Tibial nerve (tissue), 4 donors: ENCODE measurements at places on chromosomes 4 and X. TPM values are rescaled to one million over a fixed set of nuclear protein-coding genes. Genes with fewer than 3 reads are reported as not detected.

DNA sequence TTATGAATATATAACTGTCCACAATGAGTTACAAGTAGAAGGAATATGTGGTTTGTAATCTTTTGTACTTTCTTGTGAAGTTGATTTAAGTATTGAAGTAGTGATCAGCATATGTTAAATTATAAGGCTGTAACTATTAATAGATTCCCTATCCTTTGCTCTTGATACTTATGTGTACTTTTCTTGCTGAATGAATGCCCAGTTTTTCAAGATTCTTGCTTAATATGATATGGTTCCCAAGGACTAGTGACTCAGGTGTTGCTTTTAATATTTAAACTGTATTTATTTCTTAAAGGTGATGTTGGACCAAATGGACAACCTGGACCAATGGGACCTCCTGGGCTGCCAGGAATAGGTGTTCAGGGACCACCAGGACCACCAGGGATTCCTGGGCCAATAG lies 121.7 kb downstream of the IRS4 start:
- H3K4me3 ChIP-seq, result no peak overlapping the region
- no peak overlapping the region for H3K27ac ChIP-seq
- no peak for DNase-seq
- no peaks in the 10 kb centered on the region for H3K27me3 ChIP-seq
- no peaks in the 10 kb centered on the region for H3K4me1 ChIP-seq
- H3K36me3 ChIP-seq, result no peaks in the 10 kb centered on the region

CXXC4 gene
- 3.6 TPM for total RNA-seq

- H3K36me3 ChIP-seq, result no peaks in the 10 kb centered on the region
- no peak for DNase-seq
- H3K27me3 ChIP-seq, result no peaks in the 10 kb centered on the region
- H3K4me3 ChIP-seq, result no peak overlapping the region
- no peak overlapping the region for H3K27ac ChIP-seq
Observed at GRCh38 chrX:49995795-49996455, 73.5 kb downstream of the CLCN5 start.

PDCL2 gene
- not detected for total RNA-seq

GRCh38 chrX:47585273-47585672 lies 3.0 kb downstream of the TIMP1 start:
- H3K27ac ChIP-seq, result no peak overlapping the region
- no peaks in the 10 kb centered on the region for H3K36me3 ChIP-seq
- no peak overlapping the region for H3K4me3 ChIP-seq
- no peak for DNase-seq
- peaks cover 33% of the 10 kb centered on the region for H3K4me1 ChIP-seq

DNA sequence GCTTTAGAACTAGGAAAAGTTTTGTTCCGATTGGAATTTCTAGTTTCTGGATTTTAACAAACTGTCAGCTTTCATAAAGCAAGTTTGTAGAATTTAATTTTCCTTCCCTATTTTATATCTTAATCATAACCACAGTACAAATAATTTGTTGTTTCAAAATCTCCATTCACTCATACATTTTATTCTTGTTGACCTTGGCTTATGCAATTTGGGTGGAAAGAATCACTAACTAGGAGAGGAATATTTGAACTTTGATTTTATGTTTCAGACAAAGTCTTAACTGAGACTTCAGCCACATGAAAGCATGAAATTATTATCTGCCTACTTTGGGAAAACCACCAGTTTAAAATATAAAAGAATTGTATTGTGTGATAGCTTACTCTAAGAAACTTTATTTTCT lies 427.9 kb downstream of the SPRY1 start:
- no peak overlapping the region for H3K27ac ChIP-seq
- no peak overlapping the region for H3K4me3 ChIP-seq
- H3K4me1 ChIP-seq, result peaks cover 25% of the 10 kb centered on the region
- H3K27me3 ChIP-seq, result no peaks in the 10 kb centered on the region

LRRC66 gene
- 2.4 TPM for total RNA-seq

- H3K27me3 ChIP-seq, result no peaks in the 10 kb centered on the region
- H3K4me3 ChIP-seq, result no peak within 1 kb of the TSS
- no peak within 1 kb of the TSS for H3K27ac ChIP-seq
- no peaks in the 10 kb centered on the region for H3K36me3 ChIP-seq
- no peak for DNase-seq
Observed at GRCh38 chr4:15427701-15428100, at the start of gene C1QTNF7. C1QTNF7 (plus strand) TSS chr4:15428033; CDS start chr4:15435744, 7,711 bp downstream.

ASB9 gene
- 0.87 TPM for total RNA-seq

DNA sequence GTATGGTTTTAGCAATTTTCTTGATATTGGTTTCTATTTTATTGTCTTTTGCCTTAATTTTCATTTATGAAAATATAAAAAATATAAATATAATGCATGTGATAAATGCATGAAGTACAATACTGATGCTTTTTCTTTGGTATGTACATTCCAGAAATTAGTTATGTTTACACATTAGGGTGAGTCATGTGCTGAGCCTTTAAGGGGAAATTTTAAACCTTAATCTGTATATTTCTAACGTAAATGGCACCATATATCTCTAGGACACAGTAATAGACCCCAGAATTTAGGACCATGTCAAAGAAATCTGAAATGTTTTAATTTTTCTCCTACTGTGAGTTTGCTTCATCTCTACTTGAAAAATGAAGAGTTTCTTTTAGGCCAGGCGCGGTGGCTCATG lies 117.8 kb upstream of the SPRY1 start:
- H3K4me1 ChIP-seq, result no peaks in the 10 kb centered on the region
- no peaks in the 10 kb centered on the region for H3K36me3 ChIP-seq
- no peak for DNase-seq
- H3K27ac ChIP-seq, result no peak overlapping the region

GJB1 gene
- 5.1 TPM for total RNA-seq

ADH4 gene
- total RNA-seq, result 0.59 TPM

DNA sequence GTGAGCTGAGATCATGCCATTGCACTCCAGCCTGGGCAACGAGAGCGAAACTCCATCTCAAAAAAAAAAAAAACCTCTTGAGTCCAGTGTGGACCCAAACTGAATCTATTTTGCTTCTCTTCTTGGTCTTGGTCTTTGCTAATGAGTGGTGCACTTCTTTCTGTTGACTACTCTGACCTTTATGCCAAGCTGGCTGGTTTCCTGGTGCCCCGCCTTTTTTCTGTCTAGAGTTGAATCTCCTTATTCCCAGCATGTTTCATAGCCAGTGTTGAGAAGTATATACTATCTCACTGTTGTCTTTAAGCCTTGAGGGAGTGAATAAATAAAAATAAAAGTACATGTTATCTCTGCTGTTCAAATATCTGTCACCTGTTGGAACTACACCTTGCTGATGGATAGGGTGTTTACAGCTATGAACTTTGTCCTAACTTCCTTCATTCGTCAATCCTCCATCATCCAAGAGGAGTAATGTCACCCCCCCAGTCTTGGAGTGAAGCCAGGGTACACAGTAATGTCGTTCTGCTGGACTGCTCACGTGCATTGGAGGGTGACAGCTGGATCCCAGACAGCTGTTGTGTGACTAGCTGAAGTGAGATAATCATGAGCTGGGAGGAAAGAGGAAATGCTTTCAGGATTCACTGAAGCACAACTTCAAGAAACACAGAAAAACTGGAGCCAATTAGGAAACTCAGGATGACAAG lies 99.3 kb upstream of the PRKG2 start:
- DNase-seq, result no peak
- no peaks in the 10 kb centered on the region for H3K27me3 ChIP-seq
- H3K27ac ChIP-seq, result no peak overlapping the region
- H3K4me1 ChIP-seq, result no peaks in the 10 kb centered on the region
- H3K4me3 ChIP-seq, result no peak overlapping the region

PCSK1N gene
- total RNA-seq, result 6.9 TPM

DNA sequence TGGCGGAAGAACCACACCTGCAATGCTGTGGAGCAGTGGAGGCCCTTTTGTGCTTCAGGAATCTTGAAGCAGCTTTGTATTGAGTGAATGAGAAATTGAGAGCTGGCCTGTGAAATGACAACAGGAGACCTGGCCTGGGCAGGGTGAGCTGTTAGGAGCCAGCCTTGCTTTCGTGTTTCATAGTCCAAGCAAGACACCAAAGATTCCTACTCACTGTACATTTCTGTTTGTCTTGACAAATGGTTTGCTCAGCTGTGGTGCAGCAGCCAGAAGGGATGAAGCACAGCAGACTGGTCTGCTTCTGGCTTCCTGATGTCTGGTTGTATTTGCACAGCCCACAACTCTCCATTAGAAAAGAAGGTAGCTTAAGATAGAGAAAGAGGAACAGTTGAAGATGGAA lies 96.5 kb downstream of the GATB start:
- H3K4me1 ChIP-seq, result no peaks in the 10 kb centered on the region
- H3K27ac ChIP-seq, result no peak overlapping the region
- H3K27me3 ChIP-seq, result no peaks in the 10 kb centered on the region
- no peaks in the 10 kb centered on the region for H3K36me3 ChIP-seq

SSX3 gene
- not detected for total RNA-seq

EXOC1L gene
- not detected for total RNA-seq

- no peak for DNase-seq
- H3K4me3 ChIP-seq, result no peak overlapping the region
Observed at GRCh38 chr4:186685767-186686183, 37.9 kb downstream of the FAT1 start.

GRCh38 chr4:57614257-57614932 lies 504.2 kb upstream of the IGFBP7 start:
- no peaks in the 10 kb centered on the region for H3K27me3 ChIP-seq
- no peaks in the 10 kb centered on the region for H3K36me3 ChIP-seq
- DNase-seq, result no peak
- H3K4me3 ChIP-seq, result no peak overlapping the region

DSPP gene
- not detected for total RNA-seq

CXCL1 gene
- 2.7 TPM for total RNA-seq

GRCh38 chr4:1462009-1462767 lies 55.9 kb upstream of the NKX1-1 start:
- no peak overlapping the region for H3K4me3 ChIP-seq
- peaks cover 61% of the 10 kb centered on the region for H3K27me3 ChIP-seq
- no peaks in the 10 kb centered on the region for H3K36me3 ChIP-seq
- DNase-seq, result no peak
- H3K4me1 ChIP-seq, result no peaks in the 10 kb centered on the region

DNA sequence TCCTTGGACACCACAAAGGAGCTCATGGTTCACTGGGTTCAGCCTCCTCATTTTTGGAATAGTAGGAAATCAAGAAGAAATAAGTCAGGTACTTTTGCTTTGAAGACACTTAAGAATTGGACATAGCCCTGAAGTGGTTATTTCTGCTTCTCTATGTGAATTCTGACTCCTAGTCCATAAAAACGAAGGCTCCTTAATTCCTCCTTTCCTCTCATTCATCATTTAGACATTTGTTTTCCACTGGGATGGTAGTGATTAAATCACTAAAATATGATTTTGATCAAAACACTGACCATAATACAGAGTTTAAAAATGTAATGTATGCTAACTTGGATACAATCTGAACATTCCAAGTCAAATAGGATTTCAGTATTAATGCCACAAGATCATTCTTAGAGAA lies 34.7 kb upstream of the CYP2U1 start:
- H3K27ac ChIP-seq, result no peak overlapping the region
- no peaks in the 10 kb centered on the region for H3K36me3 ChIP-seq
- H3K4me3 ChIP-seq, result no peak overlapping the region
- peaks cover 7% of the 10 kb centered on the region for H3K4me1 ChIP-seq
- H3K27me3 ChIP-seq, result no peaks in the 10 kb centered on the region
- no peak for DNase-seq

DNA sequence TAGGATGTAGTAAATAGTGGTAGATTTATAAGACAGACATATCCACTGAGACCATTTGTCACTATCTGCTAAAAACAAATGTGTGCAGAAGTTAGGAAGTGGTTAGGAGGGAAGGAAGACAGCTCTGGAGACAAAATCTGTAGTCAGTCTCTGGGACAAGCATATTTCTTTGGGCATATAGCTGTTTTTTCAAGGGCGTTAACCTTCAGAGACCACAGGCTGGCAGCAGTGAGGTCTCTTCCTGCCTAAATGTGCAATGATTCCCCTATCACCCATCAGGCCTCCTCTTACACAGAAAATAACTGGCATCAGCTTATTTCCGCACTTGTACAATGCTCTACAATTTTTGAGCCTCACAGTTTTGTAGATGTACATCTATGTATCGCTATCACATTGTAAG lies 6.5 kb downstream of the TMEM150C start:
- no peak overlapping the region for H3K27ac ChIP-seq
- DNase-seq, result no peak
- no peak overlapping the region for H3K4me3 ChIP-seq
- H3K27me3 ChIP-seq, result no peaks in the 10 kb centered on the region
- H3K36me3 ChIP-seq, result no peaks in the 10 kb centered on the region

DNA sequence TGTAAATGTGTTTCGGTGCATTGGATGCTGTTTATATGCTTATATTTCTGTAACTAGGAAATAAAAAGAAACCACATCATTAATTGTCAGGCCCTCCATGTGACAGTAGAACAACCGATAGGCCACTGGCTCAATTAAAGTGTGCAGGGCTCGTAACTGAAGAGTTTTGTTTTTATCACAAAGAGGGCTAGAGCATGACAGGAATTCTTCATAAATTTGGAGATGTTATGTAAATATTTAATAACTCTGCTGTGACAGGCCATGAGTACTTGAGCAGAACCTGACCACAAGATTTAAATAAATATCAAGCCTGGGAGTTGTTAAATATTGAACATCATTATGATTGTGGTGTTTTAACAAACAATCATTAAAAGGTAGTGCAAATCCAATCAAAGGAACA lies 55.9 kb downstream of the MID1 start:
- H3K4me3 ChIP-seq, result no peak overlapping the region
- no peaks in the 10 kb centered on the region for H3K36me3 ChIP-seq
- no peak overlapping the region for H3K27ac ChIP-seq
- H3K27me3 ChIP-seq, result no peaks in the 10 kb centered on the region

CYSLTR1 gene
- total RNA-seq, result 5.3 TPM

GRCh38 chrX:12469296-12469695 lies 321.9 kb upstream of the PRPS2 start:
- no peak overlapping the region for H3K4me3 ChIP-seq
- H3K27ac ChIP-seq, result no peak overlapping the region
- no peaks in the 10 kb centered on the region for H3K27me3 ChIP-seq
- no peaks in the 10 kb centered on the region for H3K36me3 ChIP-seq
- DNase-seq, result no peak

DNA sequence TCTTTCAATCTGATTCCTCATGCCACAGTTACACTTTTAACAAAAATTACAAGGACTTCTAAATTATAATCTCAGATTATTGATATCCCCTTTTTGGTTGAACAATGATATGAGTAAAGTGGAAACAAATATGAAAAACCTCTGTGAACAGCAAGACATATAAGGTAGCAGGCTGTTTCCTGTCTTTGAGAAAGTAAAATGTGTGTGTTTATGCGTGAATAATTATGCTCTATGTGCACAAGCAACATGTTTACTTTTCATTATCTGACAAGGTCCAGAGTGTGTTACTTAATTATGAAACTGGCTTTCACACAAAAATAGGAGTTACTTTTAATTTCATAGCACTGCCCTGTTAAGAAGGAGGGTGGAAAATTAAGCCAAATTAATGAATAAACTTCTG lies 43.1 kb downstream of the DDIT4L start:
- no peaks in the 10 kb centered on the region for H3K4me1 ChIP-seq
- DNase-seq, result no peak
- no peaks in the 10 kb centered on the region for H3K36me3 ChIP-seq
- H3K27me3 ChIP-seq, result no peaks in the 10 kb centered on the region
- H3K27ac ChIP-seq, result no peak overlapping the region
- no peak overlapping the region for H3K4me3 ChIP-seq

GRCh38 chrX:31331015-31331414 lies 259.2 kb upstream of the FTHL17 start:
- H3K27ac ChIP-seq, result no peak overlapping the region
- no peaks in the 10 kb centered on the region for H3K36me3 ChIP-seq
- no peak for DNase-seq
- H3K4me3 ChIP-seq, result no peak overlapping the region
- H3K27me3 ChIP-seq, result no peaks in the 10 kb centered on the region

TRAM1L1 gene
- 6.3 TPM for total RNA-seq

- H3K36me3 ChIP-seq, result no peaks in the 10 kb centered on the region
- no peaks in the 10 kb centered on the region for H3K4me1 ChIP-seq
- no peaks in the 10 kb centered on the region for H3K27me3 ChIP-seq
- no peak within 1 kb of the TSS for H3K27ac ChIP-seq
- DNase-seq, result no peak
Observed at GRCh38 chr4:164876700-164877324, at the start of gene APELA. APELA (plus strand) TSS chr4:164877178; CDS start chr4:164877332, 154 bp downstream.
